ENCODE measurements at places on chromosomes 1 and 21. TPM values are rescaled to one million over a fixed set of nuclear protein-coding genes. Genes with fewer than 3 reads are reported as not detected.
A peak's percentile ranks its signal among the peaks of the same experiment; 100 is the strongest.

Gene AKNAD1
- not detected for total RNA-seq

Gene CACNA1S
- not detected for total RNA-seq

Gene ADAMTSL4
- 1.1 TPM for total RNA-seq

Gene TLR5
- total RNA-seq, result 0.29 TPM

Gene OR14I1
- total RNA-seq, result not detected

Gene MARK1
- total RNA-seq, result not detected

Gene GSTM1
- total RNA-seq, result not detected

Gene DENND2C
- total RNA-seq, result 0.93 TPM

Gene KCNA2
- total RNA-seq, result 0.24 TPM

- peak; percentile 38 for DNase-seq
These were observed 107.8 kb upstream of the TARDBP start for GRCh38 chr1:10904396-10905358.

- DNase-seq, result no peak
These were observed 3.4 kb upstream of the LACTBL1 start for GRCh38 chr1:22976127-22976460.

DNA sequence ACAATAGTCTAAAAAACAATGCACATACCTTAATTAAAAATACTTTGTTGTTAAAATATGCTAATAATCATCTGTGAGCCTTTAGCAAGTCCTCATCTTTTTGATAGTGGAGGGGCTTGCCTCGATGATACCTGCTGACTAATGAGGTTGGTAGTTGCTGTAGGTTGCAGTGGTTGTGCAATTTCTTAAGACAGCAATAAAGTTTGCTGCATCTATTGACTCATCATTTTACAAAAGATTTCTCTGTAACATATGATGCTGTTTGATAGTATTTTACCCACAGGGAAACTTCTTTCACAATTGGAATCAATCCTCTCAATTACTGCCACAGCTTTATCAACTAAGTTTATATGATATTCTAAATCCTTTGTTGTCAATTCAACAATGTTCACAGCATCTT lies 7.6 kb downstream of the C1orf87 start:
- DNase-seq, result no peak

DNA sequence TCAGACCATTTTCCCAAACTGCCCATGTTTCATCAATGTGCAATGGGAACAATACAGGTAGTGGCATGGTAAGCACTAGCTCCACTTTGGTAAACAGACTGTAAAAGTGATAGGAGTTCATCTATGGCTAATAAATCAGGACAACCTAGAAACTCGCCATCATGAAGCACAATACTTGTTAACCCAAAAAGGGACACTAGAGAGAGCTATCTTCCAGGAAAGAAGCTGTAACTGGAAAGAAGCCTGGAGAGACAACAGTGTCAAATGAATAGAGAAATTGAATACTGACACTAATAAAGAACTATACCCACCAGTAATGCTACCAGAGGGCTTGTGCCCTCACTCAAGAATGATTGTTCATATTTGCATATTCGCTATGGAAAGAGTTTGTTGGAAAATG lies 164.7 kb upstream of the RGS18 start:
- no peak for DNase-seq

- no peak for DNase-seq
These were observed at the start of gene PTPRC for GRCh38 chr1:198638894-198639635. PTPRC (plus strand) TSS chr1:198639040; CDS start chr1:198639269, 229 bp downstream.

- DNase-seq, result no peak
These were observed 164.1 kb upstream of the IRF2BP2 start for GRCh38 chr1:234773936-234774677.

GRCh38 chr21:44496564-44497550 lies 41.5 kb downstream of the LRRC3 start:
- no peak for DNase-seq

- no peak for DNase-seq
These were observed 38.7 kb upstream of the NEK7 start for GRCh38 chr1:198118134-198118533.

DNA sequence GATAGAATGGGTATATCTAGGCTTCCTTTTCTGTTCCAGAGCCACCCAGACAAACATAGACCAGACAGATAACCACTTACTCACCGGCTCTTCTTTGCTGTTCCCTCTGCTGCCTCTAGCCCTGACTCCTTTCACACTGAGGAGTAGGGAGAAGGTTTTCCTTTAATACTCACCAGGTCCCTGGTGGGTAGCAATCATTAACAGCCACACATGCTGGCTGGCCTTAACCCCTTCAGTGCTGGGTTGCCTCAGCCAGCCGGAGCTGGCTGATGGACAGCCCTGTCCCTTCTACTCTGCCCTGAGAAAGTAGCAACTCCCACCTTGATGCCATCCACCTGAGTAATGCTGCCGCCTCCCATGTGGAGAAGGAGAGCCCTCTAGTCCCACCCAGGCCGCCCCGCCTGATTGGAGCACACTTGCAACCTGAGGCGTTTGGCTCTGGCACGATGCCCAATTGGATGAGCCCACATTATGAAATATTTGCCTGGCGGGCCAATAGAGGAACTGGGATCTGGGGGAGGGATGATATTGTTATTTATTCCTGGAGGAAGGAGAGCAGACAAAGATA lies 71.6 kb downstream of the PLEKHA6 start:
- DNase-seq, result no peak

- no peak for DNase-seq
These were observed 15.2 kb upstream of the KDM4A start for GRCh38 chr1:43634721-43635120.

DNA sequence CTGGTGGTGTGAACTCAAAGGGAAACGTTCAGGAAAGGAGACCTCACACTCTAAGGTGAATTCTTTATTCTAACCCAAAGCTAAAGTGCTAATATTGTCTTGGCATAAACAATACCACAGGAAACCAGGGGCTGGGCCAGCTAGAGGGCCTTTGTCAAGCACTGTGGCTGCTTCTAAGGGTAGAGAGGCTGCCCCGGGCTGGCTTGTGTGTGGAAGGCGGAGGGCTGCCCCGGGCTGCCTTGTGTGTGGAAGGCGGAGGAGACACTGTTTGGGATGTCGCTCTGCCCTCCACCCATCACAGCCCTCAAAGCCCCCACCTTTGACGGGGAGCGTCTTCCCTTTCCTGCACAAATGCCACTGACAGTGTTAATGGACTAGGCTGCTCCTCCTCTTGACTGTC lies 216.8 kb downstream of the TOMM20 start:
- DNase-seq, result peak; percentile 22

DNA sequence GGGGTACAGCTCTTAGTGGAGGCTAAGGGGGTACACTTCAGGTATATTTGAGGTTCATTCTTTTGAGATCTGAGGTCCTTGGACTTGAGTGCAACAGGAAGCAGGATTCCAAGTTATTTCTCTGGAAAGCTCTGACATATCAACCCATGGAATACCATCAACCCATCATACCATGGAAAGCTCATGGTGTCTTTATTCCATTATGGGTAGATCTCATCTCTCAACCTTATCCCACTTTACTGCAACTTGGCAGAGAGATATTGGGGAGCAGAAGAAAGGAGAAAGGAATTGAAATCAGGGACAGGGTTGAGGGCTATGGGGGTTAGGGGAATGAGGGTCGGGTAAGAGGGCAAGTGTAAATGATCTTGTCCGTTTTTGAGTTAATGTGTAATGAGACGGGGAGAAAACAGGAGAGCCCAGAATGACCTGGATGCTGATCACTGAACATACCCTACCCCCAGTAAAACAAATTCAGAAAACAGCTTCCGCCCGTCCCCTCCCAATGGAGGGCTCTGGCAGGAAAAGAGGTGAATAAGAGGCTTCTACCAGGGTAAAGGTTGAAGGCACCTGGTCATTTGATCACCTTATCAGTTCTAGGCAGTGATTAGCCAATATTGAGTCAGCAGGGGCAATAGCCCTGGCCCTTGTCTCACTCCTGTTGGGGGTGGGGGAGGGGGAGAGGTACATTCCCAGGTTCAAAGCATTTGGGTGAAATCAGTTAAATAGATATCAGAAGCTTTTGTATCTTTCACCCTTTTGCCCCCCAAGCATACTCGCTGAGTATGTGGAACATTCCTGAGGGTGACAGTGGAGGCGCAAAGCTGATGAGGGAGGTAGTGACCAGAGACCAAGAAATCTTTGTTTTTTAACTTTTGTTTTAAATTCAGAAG lies 622 bp upstream of the APOA2 start:
- DNase-seq, result no peak

DNA sequence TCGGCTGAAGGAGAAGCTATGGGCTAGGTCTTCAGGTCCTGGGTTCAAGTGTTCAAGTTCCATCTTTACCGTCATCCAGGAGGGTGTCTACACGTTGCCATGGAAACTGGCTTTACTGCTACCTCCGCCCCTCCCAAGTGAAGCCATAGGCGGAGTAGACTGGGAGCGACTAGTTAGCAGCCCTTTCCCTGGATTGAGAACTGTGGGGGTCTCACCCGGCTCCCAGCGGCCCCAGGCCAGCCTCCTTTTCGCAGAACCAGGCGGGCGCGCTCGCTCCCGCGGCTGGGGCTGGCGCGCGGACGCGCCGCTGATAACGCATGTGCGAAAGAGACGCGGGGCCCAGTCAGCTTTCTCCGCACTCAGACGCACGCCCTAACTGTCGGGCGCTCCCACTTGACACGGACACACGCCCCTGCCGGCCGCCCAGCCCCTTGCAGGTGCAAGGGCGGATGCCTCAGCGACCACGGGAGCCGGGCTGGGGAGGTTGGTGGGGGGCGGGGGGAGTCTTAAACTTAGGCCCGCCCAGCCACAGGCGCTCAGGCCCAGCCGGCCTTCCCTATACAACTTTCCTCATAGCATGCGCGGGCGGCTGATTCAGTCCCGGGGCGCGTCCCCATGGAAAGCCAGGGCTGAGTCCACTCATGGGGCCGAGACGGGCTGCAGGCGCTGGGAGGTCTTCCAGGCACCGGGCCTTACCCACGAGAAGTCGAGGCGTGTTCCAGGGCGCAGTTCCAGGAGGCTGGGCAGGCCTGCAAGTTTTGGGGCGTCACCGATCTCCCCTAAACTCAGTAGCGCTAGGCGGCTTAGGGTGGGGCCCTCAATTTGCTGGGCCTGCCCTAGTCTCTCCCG lies 7.4 kb downstream of the EFNA4 start:
- peak; percentile 85 for DNase-seq

DNA sequence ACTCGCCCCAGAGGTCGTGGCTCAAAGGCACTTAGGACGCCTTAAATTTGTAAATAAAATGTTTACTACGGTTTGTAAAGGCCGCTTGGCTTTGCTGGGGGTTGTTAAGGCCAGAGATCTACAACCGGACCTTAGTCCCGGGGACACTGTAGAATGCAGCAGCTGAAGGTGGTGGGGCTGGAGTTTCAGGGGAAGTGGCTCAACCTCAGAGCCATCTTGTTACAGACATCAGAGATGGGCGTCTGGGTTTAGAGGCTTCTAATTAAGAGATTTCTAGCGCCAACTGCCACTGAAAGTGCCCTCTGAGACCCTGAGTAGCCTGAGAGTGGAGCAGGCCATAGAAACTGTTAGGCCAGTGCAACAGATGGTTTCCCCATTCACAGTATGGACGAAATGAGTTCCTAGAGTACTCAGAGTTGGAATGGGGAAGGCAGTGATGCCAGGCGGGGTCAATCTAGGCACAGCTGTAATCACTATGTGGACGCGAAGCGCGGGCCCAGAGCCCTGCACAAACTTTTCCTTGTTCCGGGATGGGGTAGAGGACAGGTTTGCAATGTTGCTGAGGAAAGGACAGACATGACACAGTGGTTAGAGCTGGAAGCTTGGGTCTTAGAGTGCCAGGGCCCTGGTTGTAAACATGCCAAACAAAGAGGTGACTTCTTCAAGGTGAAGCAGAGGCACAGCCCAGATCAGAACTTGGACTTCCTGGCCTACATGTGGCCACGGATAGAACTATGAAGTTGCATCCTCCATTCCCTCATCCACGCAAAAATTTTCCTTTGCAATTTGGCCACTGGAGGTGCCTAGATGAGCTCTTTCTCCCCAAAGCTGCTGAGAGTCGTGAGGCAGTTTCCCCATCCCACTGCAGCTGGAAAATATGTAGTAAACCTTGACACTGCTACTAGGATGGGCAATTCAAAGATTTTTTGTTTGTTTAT lies 6.0 kb downstream of the HLX start:
- no peak for DNase-seq

- no peak for DNase-seq
These were observed 208.4 kb upstream of the ZC3H12A start for GRCh38 chr1:37265786-37266667.

DNA sequence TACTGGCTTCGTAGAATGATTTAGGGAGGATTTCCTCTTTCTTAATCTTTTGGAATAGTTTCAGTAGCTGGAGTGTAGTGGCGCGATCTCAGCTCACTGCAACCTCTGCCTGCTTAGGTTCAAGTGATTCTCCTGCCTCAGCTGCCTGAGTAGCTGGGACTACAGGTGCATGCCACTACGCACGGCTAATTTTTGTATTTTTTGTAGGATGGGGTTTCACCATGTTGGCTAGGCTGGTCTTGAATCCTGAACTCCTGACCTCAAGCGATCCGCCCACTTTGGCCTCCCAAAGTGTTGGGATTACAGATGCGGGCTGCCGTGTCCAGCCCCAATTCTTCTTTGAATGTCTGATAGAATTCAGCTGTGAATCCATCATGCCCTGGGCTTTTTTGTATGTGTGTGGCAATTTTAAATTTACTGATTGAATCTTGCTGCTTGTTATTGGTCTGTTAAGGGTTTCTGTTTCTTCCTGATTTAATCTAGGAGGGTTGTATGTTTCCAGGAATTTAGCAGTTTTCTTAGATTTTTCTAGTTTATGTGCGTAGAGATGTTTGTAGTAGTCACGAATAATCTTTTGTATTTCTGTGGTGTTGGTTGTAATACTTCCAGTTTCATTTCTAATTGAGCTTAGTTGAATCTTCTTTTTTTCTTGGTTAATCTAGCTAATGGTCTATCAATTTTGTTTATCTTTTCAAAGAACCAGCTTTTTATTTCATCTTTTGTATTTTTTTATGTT lies 15.3 kb downstream of the MAN1C1 start:
- no peak for DNase-seq

GRCh38 chr1:59108481-59109317 lies 188.2 kb upstream of the FGGY start:
- DNase-seq, result no peak

DNA sequence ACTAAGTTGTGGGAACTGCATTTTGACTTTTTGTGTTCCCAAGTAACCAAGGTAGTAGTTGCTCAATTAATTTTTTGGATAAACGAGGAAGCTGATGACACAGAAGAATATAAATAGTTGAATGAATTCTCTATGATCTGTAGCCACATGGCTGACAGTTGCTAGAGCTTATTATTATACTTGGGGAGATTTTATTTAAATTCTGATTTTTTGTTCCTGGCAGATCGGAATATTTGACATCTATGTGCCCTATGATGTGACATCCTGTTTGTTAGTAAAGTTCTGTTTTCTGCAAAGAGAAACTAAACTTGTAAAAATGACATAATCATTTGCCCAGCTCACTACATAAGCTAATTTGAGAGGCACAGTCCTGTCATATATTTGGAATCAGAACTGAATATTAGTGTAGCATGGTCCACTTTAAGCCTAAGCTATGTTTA lies 9.7 kb upstream of the LYST start:
- DNase-seq, result no peak

GRCh38 chr1:23217421-23218115 lies at the start of gene HTR1D:
HTR1D (minus strand) TSS chr1:23217502; CDS start chr1:23194219, 23,283 bp downstream.
- no peak for DNase-seq

DNA sequence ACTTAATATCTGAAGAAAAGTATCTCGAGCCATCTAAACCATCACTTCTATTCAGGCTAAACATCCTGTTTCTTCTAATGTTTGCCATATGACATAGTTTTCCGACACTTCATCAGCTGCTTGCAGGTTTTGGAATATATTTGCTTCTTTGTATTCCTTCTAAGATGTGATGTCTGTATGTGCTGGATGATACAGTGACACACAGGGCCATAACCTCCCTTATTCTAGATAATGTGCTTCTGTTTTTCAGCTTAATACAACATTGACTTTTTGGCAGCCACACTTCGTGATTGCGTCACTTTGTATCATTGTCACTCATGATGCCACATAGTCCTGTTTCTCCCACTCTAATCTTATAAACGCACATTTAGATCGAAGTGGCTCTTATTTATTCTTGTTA lies 156.3 kb downstream of the CRB1 start:
- no peak for DNase-seq

All from activated CD4-positive, alpha-beta memory T cell treated with anti-CD3 and anti-CD28 coated beads for 36 hours (primary cell).